ENCODE measurements at places on chromosomes 12 and 14.

DNA sequence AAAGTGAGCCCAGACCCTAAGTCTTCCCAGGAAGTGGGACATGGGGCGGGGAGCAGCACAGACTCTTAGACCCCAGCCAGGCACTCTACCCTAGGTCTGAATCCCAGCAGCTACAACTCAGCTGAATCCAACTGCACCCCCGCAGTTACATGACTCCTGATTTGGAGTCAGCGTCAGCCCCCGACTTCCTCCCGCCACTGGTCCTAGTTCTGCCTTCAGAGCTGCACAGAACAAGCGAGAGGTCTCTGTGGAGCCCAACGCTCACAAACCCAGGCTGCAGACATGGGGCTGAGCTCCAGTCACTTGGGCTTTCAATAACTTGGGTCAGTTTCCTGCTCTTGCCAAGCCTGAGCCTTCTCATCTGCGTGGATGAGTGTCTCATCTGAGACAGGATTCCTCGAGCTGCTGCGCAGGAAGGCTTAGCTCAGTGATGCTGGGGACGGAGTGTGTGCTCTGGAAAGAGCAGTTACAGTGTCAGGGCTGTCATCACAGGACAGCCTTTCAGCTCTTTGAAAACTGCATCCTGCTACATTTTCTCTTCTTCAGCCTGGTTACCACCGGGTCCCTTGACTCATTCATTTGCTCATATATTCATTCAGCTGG lies 30.6 kb upstream of the NXPH4 start:
- no peak for DNase-seq

- peak; percentile 50 for DNase-seq
Observed at GRCh38 chr14:105021656-105022275, 883 bp upstream of the CDCA4 start.

DNA sequence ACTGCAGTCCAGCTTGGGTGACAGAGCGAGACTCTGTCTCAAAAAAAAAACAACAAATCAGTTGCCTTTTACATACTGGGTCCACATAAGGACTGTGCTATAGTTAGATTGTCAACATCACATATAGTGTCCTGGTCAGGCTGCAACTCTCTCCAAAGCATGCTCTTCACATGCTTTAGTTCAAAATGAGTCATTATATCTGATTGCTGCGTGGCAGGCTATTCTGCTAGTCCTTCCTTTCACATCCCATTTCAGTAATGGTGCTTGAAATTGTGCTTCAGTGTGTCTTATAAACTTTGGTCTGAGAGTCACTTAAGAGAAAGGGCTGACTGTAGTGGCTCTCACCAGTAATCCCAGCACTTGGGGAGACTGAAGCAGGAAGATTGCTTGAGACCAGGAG lies 6.9 kb downstream of the LETMD1 start:
- DNase-seq: no peak

- no peak for DNase-seq
Observed at GRCh38 chr14:91253795-91254323, 9.4 kb upstream of the GPR68 start.

GRCh38 chr14:41285186-41285748 lies 321.4 kb upstream of the LRFN5 start:
- DNase-seq: peak; percentile 89

- DNase-seq: no peak
Observed at GRCh38 chr12:51482929-51483697, 58.5 kb downstream of the SLC4A8 start.

- DNase-seq: no peak
Observed at GRCh38 chr12:121925358-121925695, 6.9 kb downstream of the CFAP251 start.

DNA sequence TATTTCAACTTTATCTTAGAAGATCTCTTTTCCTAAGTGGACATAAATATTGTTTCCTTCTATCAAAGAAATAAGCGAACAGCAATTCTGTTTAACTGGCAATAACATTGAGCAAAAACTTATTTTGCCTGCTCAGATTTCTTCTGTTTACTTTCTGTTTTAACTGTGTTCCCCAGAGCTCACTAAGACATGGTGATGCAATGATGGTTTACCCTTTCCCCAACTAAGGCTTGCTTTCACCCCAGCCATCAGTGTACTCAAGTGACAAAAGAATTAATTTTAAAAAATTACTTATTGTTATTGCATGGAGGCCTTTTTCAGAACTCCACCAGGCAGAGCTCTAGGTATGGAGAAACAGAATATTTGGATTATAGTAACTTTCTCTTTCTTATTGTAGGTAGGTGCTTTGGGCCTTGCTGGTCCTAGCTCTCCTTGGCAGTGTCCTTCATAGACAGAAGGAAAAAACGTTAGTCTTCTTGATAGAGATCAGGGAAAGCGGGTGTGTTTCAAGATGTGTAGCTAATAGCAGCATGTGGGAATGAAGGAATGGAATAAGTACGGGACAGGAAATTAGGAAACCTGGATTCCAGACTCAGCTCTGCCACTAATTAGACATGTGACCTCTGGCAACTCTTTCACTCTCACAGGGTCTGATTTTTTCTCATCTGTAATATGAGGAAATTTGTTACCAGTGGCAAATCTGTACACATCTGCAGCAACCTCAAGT lies 14.6 kb upstream of the DDHD1 start:
- DNase-seq: no peak

DNA sequence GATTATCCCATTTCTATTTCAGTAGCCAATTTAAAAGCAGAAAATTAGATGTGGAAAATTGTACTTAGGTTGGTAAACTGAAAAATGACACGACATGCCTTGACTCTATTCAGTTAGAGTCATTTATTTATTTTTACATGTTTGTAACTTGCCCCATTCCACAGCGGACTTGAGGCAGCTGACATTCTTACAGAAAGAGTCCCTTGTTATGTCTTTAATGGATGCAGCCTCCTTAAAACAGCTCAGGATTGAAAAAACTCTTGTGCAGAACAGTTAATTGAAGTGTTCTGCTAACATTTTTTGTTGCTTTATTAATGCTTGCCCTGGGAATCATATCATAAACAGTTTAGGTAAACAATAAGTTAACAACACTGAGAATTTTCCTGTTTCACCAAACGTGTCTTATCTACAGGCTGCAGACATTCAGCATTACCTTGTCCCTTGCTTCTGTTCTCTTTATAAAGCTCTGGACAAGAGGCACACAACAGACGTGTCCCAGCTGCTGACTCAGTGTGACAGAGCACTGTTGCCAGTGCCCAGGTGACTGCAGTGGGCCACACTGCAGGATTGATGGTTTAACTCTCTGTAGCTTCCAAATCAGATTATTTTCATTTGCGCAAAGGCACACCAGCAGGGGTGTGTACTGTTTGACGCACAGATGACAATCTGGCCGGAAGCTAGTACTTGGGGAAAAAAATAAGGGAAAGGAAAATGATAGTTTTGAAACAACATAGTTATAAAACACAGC lies 101.6 kb downstream of the PELI2 start:
- no peak for DNase-seq

DNA sequence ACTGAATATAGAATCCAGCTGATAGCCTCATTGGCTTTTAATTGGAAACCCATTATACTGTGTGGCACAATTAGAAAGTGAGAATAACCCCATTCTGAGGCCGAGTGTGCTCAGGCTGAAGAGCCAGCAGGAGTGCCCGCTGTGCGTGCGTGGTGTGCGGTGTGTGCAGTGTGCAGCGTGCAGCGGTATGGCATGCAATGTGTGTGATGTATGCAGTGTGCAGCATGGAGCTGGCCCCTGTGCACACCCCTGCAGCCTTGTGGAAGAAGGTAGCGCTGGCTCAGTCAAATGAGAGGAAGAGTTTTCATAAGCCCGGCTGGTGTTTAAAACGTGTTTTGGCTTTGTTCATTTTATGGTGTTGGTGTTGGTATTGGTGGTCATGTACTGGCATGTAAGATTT lies 22.9 kb downstream of the CKB start:
- no peak for DNase-seq

DNA sequence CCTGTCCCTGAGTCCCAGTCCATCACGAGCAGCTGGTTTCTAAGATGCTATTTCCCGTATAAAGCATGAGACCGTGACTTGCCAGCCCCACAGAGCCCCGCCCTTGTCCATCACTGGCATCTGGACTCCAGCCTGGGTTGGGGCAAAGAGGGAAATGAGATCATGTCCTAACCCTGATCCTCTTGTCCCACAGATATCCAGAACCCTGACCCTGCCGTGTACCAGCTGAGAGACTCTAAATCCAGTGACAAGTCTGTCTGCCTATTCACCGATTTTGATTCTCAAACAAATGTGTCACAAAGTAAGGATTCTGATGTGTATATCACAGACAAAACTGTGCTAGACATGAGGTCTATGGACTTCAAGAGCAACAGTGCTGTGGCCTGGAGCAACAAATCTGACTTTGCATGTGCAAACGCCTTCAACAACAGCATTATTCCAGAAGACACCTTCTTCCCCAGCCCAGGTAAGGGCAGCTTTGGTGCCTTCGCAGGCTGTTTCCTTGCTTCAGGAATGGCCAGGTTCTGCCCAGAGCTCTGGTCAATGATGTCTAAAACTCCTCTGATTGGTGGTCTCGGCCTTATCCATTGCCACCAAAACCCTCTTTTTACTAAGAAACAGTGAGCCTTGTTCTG lies 41.6 kb downstream of the DAD1 start:
- DNase-seq: no peak

DNA sequence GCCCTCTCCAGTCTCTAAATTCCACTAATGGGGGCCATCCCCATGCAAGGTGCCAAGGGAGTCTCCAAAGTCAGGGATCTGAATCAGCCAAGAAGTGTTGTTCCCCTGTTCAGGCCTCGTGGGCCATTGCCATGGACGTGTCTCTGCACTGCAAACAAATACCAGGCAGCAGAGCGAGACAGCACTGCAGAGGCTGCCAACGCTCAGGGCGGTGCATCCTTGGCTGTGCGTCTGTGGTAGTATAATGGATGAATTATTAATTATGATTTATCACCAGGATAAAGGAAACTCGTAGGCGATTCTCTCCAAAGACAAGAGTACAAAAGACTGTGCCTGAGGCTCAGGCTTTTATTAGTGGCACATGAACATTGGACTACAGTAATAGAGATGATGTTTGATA lies 122.3 kb upstream of the NTF3 start:
- peak; percentile 77 for DNase-seq

GRCh38 chr14:22506778-22507351 lies 82.2 kb downstream of the DAD1 start:
- DNase-seq: no peak

- DNase-seq: no peak
Observed at GRCh38 chr14:95216008-95216407, 58.7 kb upstream of the DICER1 start.

GRCh38 chr12:40643976-40644375 lies 48.3 kb upstream of the CNTN1 start:
- DNase-seq: no peak

DNA sequence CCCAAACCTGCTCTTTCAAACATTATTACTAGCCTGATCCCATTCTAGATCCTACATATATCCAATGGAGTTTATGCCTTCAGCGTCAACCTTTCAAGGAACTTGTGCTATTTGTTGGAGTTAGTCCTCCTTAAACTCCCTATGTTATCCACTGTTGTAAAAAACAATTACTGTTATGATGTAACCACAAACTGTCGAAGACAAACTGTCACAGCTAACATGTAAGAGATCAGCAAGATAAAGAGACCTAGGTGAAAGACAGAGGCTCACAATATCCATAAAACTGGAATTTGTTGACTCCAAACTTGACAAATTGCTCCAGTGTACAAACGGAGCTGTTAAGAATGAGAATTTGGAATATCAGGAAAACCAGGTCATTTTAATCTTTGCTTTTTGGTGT lies 70.7 kb downstream of the CDK17 start:
- no peak for DNase-seq

DNA sequence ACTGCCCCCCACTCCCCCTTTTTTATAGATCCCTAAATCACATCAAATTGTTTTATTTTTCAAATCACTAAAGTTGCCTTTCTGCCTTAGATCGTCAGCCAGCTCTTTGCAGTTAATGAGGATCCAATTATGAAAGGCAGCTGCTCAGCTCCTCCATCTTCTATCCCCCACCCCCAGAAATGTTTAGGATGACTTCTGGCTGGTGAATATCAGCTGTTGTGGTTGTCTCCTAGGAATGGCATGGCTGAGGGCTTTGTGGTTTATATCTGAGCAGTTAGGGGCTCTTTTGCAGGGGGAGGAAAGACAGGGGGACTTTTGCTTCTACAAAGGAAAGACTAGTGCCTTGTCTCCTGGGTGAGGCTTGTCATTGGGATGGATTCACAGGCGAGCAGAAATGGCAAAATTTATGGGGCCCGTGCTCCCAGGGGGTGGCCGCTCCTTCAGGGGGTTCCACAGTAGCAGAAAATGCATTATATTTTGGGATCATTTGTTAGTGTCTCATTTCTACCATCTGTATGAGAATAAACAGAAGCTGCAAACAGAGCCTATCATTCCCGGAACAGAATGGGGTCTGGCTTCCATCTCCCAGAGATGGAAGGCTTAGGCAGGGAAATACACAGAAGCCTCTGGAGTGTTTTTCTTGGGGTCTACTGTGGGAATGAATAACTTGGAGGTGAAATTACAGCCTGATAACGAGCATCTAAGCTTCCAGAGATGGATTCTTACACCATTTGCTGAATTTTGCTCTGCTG lies 6.5 kb downstream of the JDP2 start:
- no peak for DNase-seq

DNA sequence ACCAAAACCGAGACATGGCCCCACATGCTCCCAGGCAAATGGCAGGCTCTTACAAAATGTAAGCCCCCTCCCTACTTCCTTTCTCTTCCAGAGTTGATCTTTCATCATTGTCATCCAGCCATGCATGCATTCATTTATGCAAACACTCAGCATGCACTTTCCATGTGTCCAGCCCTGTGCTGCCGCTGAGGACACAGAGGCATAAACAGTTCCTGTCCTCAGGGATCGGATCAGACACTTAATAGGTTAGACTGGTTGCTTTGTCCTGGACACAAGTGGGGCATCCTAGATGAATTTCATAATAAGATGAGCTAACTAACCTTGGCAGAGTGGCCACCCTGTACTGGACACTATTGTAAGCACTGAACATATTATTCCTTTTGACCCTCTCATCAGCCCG lies 23.1 kb downstream of the PRIMA1 start:
- no peak for DNase-seq

GRCh38 chr14:101879529-101880336 lies 84.6 kb upstream of the DYNC1H1 start:
- no peak for DNase-seq

DNA sequence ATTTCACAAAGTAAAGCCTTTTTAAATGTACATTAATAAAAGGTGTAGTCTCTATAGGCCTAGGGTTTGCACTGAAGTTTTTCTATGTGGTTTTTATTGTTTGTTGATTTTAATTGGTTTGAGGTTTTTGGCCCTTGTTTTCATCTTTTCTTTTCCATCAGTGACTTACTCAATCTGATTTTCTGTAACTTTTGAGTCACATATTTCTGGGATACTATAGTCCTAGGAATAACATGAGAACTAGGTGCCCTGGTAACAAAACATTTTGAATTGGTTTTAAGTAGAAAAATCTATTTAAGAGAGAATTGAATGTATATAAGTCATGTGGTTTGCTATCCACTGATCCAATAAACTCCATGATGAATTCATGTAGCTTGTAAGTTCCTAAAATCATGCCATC lies 311.9 kb downstream of the CEP128 start:
- no peak for DNase-seq

GRCh38 chr12:113793250-113793649 lies 172.9 kb downstream of the RBM19 start:
- no peak for DNase-seq

Measured in NCI-H1105 (cell line).